Right atrium auricular region (tissue), 2 donors: ENCODE measurements at places on chromosomes 4 and X. TPM values are rescaled to one million over a fixed set of nuclear protein-coding genes. Genes with fewer than 3 reads are reported as not detected.

The OPN1MW gene
- not detected for total RNA-seq

The AFF1 gene
- 59.2 TPM for total RNA-seq

The NAA11 gene
- not detected for total RNA-seq

DNA sequence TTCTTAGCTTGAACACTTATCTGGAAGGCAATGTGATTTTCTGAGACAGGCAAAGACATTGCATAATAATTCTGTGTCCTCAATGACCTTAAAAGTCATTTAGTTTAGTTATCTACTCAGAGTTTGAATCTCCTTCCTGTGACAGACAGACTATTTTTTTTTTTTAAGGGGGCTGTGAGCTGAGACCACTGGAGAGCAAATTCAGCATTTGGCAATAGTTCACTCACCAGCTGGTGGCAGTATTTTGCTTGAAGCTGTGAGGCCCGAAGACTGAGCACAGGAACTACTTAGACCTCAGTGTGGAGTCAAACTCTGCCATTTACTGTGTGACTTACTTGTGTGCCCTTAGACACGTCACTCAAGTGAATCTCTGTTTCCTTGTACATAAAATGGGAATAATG lies 22.9 kb upstream of the CPE start:
- no peaks in the 10 kb centered on the region for H3K36me3 ChIP-seq
- no peaks in the 10 kb centered on the region for H3K4me1 ChIP-seq
- DNase-seq = no peak
- H3K27me3 ChIP-seq = no peaks in the 10 kb centered on the region
- H3K4me3 ChIP-seq = no peak overlapping the region

DNA sequence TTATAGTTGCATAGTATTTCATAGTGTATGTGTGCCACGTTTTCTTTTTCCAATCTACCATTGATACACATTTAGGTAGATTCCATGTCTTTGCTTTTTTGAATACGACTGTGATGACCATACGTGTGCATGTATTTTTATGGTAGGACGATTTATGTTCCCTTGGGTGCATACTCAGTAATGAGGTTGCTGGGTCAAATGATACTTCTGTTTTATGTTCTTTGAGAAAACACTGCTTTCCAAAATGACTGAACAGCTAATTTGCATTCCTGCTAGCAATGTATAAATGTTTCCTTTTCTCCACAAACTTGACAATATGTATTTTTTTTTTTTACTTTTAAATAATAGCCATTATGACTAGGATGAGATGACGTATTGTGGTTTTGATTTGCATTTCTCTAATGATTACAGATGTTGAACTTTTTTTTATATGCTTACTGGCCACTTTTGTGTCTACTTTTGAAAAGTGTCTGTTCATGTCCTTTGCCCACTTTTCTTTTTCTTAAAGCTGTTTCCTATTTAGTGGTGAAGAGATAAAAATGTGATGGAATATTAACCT lies 969.5 kb upstream of the NDST4 start:
- H3K36me3 ChIP-seq = no peaks in the 10 kb centered on the region
- no peak overlapping the region for H3K4me3 ChIP-seq
- no peaks in the 10 kb centered on the region for H3K27me3 ChIP-seq
- no peak for DNase-seq
- no peaks in the 10 kb centered on the region for H3K4me1 ChIP-seq

- H3K4me1 ChIP-seq = no peaks in the 10 kb centered on the region
- H3K27me3 ChIP-seq = no peaks in the 10 kb centered on the region
- DNase-seq = no peak
- H3K4me3 ChIP-seq = no peak overlapping the region
Measured at GRCh38 chr4:173318648-173319211, 15.4 kb downstream of the HMGB2 start.

DNA sequence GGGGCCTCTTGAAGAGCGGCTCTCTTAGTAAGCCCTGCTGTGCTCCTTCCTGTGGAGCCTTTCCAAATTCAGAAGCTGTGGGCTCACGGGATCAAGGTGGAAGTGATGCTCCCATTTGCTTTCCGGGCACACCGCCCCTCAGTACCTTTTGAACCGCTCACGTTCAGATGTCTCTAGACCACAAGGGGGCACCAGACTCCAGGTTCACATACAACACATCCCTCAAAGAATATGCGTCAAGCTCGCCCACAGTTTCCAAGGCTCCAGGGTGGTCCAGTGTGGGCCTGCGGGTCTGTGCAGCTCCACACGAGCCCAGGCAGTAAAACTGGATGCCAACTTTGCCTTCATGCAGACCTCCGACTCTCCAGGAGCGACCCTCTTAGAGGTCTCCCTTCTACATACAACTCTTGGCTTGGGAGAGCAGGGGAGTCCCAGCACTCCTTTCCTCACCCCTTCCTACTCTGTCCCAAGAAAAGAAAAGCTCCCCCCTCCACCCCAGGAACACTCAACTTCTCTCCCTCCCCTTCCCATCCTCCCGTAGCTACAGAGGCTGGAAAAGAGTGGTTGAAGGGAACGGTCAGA lies 11.0 kb downstream of the SUPT20HL1 start:
- peak; percentile 68 for DNase-seq
- H3K4me1 ChIP-seq = peaks cover 4% of the 10 kb centered on the region
- H3K27ac ChIP-seq = no peak overlapping the region
- no peaks in the 10 kb centered on the region for H3K36me3 ChIP-seq

DNA sequence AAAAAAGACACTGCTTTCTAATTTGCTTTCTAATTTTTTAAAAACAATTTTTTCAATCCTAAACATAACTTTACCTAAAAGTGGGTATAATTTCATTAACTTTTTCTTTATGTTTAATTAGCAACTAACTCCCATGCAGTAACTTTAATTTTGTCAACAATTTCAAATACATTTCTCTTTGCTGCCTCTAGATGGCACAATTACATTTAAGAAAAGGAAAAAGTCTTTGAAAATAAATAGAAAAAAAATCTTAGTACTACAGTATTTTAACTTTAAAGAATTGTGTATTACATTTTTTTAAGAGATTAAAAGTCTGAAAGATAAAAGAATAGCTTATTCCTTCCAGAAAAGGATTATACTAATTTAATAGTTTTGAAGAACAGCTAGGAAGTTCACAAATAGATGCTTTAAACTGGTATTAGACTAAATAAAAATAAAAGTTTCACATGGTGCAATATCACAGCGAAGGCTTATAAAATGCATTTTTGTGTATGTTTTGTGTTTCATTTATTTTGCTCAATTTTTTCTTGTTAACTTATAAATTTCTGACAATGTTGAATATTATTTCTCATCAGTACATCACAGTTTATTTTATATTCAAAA lies 105.1 kb downstream of the ADGRA3 start:
- H3K36me3 ChIP-seq = no peaks in the 10 kb centered on the region
- no peak for DNase-seq
- no peak overlapping the region for H3K4me3 ChIP-seq
- no peaks in the 10 kb centered on the region for H3K4me1 ChIP-seq
- no peak overlapping the region for H3K27ac ChIP-seq
- H3K27me3 ChIP-seq = no peaks in the 10 kb centered on the region

DNA sequence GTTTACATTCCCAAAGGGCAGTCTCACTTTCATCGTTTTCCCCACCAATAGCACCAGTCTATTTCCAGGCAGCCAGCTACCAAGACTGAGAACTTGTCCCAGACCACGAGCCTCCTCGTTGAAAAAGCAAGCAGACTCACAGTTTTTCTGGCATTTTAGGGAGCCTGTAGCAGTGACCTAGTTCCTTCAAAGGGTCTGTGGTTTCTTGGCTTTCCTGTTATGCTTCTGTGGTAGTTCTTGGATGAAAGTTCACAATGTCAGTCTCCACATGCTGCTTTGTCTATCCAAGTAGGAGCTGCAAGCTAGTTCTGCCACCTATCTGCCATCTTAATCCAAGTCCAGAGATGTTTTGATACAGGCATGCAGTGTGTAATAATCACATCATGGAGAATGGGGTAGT lies 151.6 kb upstream of the ZC4H2 start:
- no peaks in the 10 kb centered on the region for H3K36me3 ChIP-seq
- no peak for DNase-seq
- H3K27me3 ChIP-seq = no peaks in the 10 kb centered on the region

DNA sequence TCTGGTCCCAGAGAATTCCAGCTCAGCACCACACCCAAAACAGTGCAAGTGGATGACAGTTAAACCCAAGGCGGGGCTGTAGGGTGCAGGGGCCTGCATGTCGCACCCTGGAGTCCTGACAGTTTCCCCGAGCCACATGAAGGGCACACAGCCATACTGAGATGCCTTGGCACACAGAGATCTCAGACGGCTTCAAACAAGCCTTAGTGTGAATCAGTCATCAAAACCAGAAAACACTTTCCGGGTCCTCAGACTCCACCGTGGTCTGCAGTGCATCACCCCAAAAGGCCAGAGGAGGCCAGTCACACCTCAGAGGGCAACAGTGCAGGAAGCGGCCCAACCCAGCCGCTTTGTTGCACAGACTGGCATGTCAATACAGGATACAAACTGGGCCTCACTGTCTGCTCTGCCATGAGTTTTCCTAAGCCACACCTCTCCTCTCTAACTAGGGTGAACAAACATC lies 64.6 kb upstream of the ENPP6 start:
- DNase-seq = peak; percentile 58
- no peaks in the 10 kb centered on the region for H3K27me3 ChIP-seq
- no peak overlapping the region for H3K4me3 ChIP-seq
